ENCODE measurements at places on chromosomes 1 and 21.

DNA sequence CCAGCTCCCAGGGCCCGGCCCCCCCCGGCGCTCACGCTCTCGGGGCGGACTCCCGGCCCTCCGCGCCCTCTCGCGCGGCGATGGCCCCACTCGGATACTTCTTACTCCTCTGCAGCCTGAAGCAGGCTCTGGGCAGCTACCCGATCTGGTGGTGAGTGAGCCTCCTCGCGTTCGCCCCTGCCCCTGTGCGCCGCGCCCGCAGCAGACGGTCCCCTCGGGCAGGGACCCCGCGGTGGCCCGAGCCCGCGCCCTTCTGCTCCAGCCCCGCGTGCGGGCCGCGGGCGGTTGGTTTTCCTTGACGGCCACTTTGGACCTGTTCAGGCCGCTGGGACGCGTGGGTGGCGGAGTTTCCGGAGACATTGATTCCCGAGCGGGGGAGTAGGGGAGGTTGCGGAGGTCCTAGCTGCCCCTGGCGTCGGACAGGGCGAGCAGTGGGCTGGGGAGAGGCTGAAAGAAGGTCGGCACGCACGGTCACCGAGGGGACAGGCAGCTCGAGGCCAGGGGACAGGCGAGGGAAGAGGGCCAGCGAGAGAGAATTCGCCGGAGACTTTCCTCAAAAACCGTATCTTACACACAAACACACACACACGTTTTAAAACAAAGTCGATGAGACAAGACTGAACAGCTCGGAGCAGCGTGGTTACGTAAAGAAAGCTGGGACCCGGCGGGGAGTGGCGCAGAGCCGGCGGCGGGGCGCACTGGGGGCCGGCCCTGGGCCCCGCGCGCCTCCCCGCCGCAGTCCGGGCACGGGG, 427 bp downstream of the WNT3A start:
- DNase-seq: no peak

GRCh38 chr1:151443846-151444782, 15.2 kb downstream of the POGZ start:
- peak; percentile 28 for DNase-seq

DNA sequence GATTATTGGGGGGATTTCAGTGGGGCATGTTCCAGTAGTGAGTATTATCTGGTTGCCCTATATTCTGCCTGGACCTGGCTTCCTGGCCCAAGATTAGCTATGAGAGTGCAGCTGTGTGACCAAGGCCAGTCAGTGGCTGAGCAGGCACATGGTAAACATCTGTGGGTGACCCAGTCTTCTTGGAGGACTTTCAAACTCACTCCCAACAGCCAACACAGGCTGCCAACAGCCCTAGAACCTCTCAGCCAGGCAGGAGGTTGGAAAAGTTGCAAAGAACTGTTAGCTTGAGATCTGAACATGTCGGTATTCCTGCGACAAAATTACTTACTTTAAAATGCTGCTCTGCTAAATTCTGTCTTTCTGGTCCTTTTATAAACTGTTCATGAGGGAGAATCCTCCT, 192.4 kb downstream of the TGFBR3 start:
- no peak for DNase-seq

GRCh38 chr1:110634455-110635311, 28.5 kb upstream of the KCNA2 start:
- peak; percentile 30 for DNase-seq
